ENCODE measurements at places on chromosomes 6 and 20.
A peak's percentile ranks its signal among the peaks of the same experiment; 100 is the strongest.

GRCh38 chr6:152351742-152352141 lies 285.4 kb downstream of the SYNE1 start:
- ATAC-seq, result no peak

DNA sequence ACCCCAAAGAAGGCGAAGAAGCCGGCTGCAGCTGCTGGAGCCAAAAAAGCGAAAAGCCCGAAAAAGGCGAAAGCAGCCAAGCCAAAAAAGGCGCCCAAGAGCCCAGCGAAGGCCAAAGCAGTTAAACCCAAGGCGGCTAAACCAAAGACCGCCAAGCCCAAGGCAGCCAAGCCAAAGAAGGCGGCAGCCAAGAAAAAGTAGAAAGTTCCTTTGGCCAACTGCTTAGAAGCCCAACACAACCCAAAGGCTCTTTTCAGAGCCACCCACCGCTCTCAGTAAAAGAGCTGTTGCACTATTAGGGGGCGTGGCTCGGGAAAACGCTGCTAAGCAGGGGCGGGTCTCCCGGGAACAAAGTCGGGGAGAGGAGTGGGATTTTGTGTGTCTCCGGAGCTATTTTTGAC lies 69.6 kb downstream of the HFE start:
- ATAC-seq, result peak; percentile 5

GRCh38 chr6:29376003-29376402 lies 912 bp upstream of the OR12D3 start:
- ATAC-seq, result no peak

DNA sequence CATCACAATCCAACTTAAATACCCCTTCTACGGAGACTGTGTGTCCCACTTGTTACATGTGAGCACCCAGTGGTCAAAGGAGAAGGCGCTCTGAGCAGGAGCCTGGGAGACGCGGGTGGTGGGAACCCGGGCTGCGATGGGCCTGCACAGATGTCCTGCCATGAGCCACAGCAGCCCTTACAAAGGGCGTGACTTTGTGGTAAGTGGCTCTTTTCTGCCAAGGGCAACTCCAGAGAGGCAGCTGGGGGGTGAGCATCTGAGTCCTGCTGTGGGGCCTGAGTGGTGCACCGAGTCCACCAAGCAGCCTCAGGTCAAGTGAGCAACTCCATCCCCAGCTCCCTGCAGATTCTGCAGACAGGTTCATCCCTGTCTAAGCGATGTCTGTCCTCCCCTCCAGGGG lies 33.6 kb upstream of the CST7 start:
- ATAC-seq, result no peak

- ATAC-seq, result no peak
Measured at GRCh38 chr6:162651505-162651904, 76.1 kb downstream of the PRKN start.

Measured in motor neuron (in vitro differentiated cells).